ENCODE measurements at places on chromosomes 1 and 21.

DNA sequence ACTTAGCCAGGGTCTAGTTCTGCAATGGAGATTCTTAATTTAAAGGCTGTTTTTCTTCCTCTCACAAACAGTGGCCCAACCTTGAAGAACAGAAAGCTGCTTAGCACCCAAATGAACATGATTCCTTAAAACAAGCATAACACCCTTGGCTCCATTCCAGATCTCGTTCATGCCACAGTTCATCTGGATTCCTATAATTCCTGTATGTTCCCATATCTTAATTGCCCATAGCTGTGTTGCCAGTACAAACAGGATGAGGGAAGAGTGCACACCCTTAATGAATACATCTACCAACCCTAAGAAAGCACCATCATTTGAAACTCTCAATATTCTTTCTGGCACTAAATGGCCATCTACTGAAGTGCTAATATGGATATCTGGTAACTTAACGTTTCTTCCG is 45.5 kb downstream of the TGFB2 start:
- no peak for DNase-seq

- DNase-seq, result no peak
Observed at GRCh38 chr1:223831755-223832636, 13.8 kb downstream of the TP53BP2 start.

DNA sequence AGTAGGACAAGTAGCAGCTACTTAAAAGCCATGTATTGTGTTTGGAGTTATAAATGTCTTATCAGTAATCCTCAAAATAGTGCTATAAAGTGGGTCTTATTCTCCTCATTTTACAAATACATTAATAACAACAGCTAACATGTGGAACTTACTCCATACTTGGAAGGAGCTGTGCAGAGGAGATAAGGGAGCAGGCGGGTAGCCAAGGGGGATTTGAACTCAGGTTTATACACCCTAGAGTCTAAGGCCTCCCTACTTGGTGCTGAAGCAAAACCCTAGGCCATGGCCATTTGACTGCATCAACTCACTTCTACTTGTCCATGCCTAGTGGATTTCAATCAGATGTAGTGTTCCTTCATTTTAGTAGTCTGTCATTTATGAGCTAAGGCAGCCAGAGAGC is 72.1 kb downstream of the LMO4 start:
- DNase-seq, result no peak

- DNase-seq, result no peak
Observed at GRCh38 chr1:94901841-94902240, 25.1 kb downstream of the CNN3 start.

DNA sequence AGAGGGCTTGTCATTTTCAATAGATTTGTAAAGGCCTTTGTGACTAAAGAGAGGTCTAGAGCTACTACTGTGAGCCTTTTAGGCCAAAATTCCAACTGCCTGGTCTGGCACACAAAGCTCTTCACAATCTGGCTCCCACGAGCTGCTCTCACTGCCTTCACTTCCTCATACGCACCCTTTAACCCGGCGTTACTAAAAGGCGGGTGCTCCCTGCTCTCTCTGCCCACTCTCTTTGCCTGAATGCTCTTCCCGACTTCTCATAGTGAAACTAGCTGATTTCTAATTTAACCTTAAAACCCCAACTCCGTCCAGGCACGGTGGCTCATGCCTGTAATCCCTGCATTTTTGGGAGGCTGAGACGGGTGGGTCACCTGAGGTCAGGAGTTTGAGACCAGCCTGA is 14.2 kb downstream of the BSDC1 start:
- no peak for DNase-seq

GRCh38 chr1:11501491-11501897 is 22.5 kb downstream of the DISP3 start:
- no peak for DNase-seq

DNA sequence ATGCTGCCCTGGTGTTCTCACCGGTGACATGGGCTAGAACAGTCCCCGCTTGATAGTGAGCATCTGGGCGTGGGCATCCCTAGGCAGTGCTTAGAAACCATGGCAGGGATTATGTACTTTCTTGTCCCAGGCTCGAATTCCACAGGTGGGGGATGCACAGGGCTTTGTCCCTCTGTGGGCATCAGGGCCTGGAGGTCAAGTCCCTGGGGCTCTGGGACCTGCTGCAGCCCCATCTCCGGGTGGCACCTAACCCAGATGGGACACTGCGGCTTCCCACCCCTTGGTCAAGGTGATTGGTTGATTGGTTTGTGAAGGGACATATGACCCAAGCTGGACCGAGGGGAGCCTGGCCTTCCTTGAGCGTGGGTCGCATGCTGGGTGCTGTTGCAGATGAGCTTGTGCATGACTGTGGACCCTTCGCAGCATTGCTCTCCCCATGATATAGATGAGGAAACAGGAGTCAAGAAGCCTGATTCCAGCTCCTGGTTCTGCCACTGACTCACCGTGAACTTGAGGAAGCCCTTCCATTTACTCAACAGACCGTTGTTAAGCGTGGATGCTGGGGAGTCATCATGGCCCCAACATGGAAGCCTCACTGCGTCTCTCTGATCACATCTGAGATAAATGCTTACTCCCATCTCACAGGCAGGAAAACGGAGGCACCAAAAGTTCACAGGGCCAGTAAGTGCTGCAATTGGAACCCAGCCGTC is 64.0 kb upstream of the RUNX3 start:
- no peak for DNase-seq

DNA sequence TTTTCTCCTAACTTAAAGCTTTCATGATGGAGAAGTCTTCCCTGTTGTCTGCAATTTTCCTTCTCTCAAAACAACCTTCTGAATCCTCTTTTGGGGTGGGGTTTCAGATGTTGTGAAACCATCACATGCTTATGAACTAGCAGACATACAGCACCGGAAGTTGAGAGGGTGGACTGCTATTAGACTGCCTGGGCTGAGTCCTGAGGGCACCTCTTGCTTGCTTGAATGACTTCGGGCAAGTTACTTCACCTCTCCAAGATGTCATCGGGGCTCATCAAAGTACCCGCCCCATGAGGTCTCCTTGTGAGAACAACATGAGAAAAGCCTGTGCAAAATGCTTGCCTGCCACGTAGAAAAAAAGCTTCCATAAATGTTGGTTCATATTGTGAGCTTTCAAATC is 89.6 kb downstream of the CCDC185 start:
- DNase-seq, result no peak

DNA sequence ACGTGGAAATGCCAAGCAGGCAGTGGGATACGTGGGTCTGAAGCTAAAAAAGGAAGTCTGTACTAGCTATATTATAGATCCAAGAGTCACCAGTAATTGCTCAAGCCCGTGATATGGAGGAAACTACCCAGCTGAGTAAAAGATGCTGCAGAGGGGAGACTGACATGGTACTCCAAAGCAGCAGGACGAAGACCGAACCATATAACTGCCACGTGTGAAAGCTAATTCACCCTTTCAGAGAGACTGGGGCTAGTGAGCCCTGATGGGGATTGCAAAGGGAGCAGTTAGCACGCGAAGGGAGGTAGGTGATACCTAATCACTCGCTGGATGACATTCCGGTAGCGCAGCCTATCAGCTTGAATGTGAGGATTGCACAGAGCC is 316 bp downstream of the AP4B1 start:
- DNase-seq, result no peak

DNA sequence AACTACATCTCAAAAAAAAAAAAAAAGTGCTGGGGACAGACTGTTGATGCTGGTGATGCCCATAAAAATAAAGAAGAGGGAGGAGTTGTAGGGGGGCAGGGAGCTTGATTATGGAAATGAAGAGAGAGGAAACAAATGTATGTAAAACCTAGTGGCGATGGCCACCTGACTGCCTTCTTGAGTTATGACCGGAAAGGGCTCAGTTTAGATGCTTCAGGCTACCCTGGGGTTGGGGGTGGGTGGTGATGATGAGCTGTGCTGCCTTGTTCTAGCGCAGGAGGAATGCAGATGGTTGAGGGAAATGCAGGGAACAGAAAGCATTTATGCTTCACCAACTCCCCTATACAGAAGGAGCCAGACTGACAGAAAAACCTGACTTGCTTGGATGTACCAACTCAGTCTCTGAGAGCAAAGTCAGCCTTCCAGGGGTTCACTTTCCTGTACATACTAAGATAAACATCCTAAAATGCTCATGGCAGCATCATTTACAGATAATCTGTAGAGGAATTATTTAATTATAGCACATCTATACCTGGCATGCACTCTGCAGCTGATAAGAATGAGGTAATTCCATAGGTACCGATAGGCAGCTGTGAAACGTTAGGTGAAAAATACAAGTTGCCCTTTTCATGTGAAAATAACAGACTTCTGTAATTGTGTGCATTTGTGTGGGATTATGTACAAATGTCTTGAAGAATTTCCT is 8.0 kb upstream of the BCAR3 start:
- no peak for DNase-seq

DNA sequence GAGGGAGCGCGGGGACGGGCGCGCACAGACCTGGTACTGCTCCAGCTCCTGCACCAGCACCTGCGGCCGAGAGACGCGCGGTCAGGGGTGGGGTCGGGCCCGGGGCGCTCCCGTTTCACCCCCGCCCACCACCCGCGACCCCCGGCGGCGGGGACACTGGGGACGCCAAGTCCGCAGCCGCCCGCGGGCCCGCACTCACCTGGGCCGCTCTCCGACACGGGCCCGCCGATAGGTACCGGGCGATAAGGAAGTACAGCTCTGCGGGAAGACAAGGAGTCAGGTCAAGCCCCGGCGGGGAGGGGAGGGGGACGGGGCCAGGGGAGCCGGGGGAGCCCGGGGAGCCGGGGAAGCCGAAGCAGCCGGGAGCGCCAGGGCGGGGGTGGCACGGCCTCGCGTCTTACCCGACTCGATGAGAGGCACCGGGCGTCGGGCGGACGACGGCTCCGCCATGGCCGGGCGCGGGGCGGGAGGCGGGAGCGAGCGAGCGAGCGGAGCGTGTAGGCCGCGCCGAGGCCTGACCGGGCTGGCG is 326 bp downstream of the BRWD1 start:
- DNase-seq, result no peak

DNA sequence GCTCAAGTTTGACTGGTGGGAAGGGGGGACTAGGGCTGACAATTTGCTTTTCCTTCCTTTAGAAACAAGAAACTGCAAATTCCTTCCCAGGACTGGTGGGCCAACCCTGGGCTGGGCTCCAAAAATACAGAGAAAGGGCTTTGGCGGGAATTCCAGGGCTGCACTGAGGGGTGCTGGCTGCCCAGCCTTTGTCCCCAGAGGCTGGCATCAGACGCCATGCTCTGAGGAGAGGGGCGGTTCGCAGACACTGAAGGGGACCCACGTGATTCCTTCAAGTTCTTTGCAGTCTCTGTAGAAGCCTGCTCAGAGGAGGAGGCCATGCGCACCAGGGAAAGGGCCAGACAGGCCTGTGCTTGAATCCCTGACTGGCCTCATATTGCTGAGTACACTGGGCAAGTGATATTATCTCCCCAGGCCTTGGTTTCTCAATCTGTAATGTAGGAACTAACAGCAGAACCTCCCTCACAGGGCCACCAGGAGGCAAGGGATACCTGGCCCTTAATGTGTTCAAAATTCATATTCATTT is 119.5 kb downstream of the EPHB2 start:
- DNase-seq, result no peak

GRCh38 chr1:151655371-151655770 is 43.5 kb downstream of the SNX27 start:
- DNase-seq, result no peak

GRCh38 chr1:70256664-70257063 is 35.5 kb downstream of the SRSF11 start:
- no peak for DNase-seq

- no peak for DNase-seq
Observed at GRCh38 chr1:91092503-91092902, 70.7 kb upstream of the ZNF644 start.

GRCh38 chr1:17546946-17547670 is 7.6 kb downstream of the ARHGEF10L start:
- DNase-seq, result no peak

- peak; percentile 56 for DNase-seq
Observed at GRCh38 chr1:23403735-23404486, 20.6 kb downstream of the TCEA3 start.

DNA sequence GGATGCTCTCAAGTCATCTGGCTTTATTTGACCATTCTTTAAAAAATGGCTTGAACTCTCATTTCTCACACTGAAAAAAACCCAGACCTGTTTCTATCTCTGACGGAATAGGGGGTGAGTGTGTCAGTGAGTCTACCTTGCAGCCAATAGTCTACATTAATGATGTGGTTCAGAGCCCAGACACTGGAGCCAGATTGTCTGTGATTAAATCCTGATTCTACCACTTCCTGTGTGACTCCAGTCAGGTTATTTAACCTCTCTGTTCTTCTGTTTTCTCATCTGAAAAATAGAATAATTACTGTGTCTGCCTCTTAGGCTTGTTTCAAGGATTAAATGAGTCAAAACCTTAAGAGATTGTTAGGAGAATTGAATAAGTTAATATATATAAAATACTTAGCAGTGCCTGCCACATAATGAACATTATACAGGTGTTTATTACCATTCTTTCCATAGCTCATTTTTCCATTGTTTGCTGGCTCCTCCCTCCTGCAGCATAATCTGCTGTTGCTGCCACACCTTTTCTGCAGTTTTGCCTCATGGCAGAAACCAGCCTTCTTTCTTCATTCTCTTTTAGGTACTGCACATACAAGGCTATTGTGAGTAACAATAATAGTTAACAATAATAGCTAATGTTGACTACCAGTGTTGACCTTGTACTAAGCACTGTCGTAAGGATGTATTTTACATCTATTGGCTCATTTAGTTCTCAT is 157.6 kb upstream of the IVNS1ABP start:
- DNase-seq, result no peak

GRCh38 chr1:244054247-244054923 is 3.3 kb downstream of the ZBTB18 start:
- DNase-seq, result no peak

GRCh38 chr1:91712981-91713841 is 172.7 kb downstream of the TGFBR3 start:
- DNase-seq, result peak; percentile 46

GRCh38 chr1:203360547-203361185 is 9.7 kb upstream of the FMOD start:
- no peak for DNase-seq

GRCh38 chr1:203264052-203264501 is 34.6 kb upstream of the CHIT1 start:
- DNase-seq, result no peak

DNA sequence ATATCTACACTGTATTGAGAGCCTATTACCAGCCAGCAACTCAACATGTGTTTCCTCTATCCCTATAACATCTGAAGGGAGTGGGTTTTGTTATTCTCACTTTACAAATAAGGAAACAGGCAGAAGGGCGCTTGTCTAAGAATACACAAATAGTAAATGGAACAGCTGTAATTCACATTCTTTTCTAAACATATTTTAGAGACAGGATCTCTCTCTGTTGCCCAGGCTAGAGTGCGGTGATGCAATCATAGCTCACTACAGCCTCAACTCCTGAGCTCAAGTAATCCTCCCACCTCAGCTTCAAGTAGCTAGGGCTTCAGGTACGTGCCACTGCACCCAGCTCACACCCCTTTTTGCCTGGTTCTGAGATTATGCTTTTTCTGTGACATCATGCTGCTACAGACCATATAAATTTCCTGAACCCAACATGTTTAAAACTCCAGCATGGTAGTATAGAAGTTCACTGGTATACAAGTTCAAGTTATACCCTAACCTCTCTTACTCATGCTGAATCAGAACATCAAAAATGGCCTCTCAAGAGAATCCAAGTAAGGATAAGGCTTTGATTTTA is 8.6 kb upstream of the TACSTD2 start:
- DNase-seq, result no peak
